ENCODE measurements at places on chromosomes 3 and 15. TPM values are rescaled to one million over a fixed set of nuclear protein-coding genes. Genes with fewer than 3 reads are reported as not detected.
A peak's percentile ranks its signal among the peaks of the same experiment; 100 is the strongest.

SUCLG2 gene
- total RNA-seq, result 38.9 TPM

ARHGEF26 gene
- total RNA-seq, result 4.7 TPM

GUCA1C gene
- total RNA-seq, result not detected

GOLGA8T gene
- not detected for total RNA-seq

SLC9C1 gene
- not detected for total RNA-seq

RBP2 gene
- not detected for total RNA-seq

RFC4 gene
- 18.2 TPM for total RNA-seq

- no peak for ATAC-seq
Observed at GRCh38 chr15:62821384-62822131, 221.0 kb upstream of the TPM1 start.

DNA sequence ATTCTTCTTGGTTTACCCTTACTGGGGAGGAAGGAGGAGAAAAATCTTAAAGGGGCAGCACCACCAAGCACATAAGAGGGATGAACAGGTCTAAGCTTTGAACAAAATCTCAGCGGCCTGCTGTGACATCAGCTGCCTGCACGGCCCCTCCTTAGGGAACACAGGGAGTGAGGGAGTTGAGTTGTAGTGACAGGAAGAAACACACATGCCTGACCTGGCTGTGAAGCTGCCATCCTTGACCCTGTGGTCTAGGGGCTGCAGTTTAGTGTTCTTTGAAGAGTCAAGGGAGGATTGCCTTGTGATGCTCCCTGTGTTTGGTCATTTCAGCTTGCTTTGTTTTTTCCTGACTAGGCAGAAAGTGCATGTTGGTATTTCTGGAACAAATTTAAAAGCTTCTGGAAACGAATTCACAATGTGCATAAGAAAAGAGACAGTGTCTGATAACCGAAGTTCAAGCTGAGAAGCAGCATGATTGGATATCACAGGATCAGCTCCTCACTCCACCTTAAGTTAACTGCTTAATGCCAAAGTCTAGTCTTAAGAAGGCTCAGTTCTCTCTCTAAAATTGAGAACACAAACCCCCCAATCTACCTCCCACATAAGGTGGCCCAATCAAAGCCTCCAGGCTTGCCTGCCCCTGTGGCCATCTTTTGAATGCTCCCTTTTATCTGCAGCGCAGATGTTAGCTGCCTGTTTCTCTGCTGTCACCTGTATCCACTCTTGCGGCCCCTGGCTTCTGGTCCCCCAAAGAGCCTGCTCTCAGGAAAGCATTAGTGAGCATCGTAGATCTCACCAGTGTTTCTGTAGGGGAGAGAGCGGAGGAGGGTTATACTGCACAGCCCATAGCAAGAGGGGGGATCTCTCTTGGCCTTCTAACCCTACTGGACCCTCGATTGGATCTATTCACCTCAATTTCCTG lies 82.2 kb downstream of the SCN11A start:
- no peak for ATAC-seq

GRCh38 chr3:81465510-81466200 lies 295.8 kb downstream of the GBE1 start:
- no peak for ATAC-seq

GRCh38 chr3:50971487-50971924 lies 296.8 kb downstream of the DOCK3 start:
- peak; percentile 86 for ATAC-seq

GRCh38 chr3:52455283-52456168 lies at the start of gene NISCH:
TSS of gene NISCH (plus strand) at chr3:52455604. CDS start at chr3:52455642, 38 bp downstream.
- peak; percentile 81 for ATAC-seq

GRCh38 chr15:43404130-43404529 lies 33.2 kb downstream of the TUBGCP4 start:
- ATAC-seq, result no peak

GRCh38 chr15:89801471-89802195 lies 13.0 kb downstream of the ANPEP start:
- ATAC-seq, result no peak

DNA sequence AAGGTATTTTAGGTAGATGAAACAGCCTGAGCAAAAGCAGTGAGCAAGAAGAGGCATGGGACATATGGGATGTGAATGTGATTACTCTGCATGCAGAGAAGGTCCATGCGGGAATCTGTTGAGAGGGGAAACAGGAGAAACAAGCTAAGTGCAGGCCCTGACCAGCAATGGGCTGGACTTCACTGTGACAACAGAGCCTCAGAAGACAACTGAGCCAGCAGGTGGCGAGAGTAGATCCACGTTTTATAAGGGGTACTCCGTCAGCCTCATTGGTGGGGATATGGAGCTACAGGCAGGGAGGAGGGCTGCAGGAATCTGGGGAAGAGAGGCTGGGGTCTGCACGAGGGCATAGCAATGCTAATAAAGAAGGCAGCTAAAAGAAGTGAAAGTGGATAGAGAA lies 405.9 kb upstream of the LMCD1 start:
- ATAC-seq, result no peak
